NCI-H187 (cell line): ENCODE measurements at places on chromosomes 5 and 9.

DNA sequence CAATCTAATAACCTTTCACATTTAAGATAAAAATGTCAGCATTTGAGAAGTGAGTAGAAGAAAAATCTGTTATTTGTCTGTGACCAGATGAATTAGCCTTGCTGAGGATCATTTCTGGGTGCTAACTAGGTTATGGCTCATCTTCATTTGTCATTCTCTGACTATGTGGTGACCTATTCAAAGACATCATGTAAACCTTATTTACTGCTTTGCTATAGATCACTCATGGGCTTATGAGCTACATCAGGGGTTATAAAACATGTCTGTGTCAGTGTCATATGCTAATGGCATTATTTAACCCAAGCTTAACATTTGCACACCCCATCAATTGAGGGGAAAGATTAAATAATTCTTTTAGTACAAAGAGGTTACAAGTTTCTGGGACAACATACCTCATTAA, 555.5 kb upstream of the CYLC2 start:
- DNase-seq, result no peak

DNA sequence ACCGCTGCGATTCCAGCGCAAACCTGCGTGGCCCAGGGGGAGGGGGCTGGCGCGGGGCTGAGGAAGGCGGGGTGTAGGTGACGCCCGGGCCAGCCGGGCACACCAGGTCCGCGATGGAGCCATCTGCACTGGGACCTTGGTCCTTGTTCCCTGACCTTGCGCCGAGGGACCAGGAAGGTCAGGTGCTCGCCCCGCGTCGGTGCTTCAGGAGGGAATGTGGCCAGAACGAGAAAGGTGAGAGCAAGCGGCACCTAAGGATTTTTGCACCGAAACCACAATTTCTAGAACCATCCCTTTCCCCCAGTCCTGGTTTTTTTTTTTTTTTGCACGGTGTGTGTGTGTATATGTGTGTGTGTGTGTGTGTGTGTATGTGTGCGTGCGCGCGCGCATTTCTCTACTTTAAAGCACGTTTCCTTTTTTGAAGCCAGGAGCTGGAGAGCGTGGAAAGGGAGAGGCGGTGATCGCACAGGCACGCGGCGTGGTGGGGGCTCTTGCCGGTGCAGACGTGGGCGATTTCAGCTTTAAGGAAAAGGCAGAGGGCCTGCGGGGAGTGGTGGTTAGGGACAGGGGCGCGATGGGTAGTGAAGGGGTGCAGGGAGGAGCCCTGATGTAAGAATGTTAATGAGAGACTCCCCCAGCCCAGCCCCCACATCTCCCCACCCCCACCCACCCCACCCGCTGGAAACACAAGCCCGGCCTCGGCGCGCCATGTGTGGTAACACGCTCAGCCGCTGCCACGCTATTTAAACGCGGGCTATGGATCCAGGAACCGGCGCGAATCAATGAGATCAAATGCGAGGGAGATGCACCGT, at the start of gene NPR3:
Gene NPR3, plus strand, starts transcription at position 772 of the 812 bp plus-strand sequence. CDS start 456 bp downstream, outside the sequence.
- no peak for DNase-seq

GRCh38 chr5:149400304-149400703, 21.2 kb upstream of the IL17B start:
- DNase-seq, result no peak

DNA sequence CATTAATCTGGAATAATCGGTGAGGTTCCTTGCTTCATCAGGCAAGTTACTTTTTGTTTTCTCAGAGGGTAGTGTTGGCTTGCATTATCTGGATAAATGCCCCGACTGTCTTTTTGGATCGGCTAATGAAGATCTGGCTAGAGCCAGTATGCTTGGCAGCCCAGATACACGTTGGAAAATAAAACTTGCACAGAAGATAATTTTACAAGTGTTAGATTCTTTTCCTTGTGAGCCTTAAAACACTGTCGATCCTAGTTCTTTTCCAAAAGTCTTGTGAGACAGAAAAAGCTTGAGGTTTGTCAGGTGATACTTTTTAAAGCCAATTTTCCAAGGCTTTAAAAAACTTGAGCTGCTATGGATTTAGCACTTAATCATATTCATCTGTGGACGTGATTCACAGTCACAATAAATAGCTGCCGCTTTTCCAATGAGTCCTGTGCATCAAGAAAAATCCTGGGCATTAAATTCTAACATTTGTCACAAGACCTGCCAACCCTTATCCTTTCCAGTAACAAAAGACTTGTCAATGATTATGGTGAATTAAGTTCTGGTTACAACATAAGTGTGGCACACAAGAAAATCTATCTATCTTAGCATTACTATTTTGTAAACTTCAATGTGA, 68.5 kb downstream of the PRLR start:
- no peak for DNase-seq

GRCh38 chr9:116580853-116581252, 106.3 kb upstream of the TRIM32 start:
- DNase-seq, result no peak

- no peak for DNase-seq
Measured at GRCh38 chr9:14797435-14797834, 74.9 kb upstream of the CER1 start.

DNA sequence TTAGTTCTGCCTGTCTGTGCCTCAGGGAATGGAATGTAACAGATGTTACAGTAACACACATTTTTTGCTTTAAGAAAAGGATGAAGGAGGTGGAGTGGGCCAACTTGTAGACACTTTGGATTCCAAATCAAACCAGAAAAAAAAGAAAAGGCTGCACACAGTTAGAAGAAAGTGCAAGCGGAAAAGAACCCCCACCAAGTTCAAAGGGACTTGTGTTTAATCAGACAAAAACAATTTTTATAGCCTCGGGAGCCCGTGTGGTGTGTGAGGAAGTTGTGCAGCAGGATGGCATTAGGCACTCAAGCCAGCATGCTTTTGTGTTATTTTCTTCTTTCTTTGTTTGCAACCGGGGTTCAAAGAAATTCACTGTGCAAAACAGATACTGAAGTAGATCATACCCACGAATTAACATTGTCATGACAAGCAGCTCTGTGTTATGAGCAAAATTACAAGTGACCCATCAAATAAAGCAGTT, 189.5 kb downstream of the SEMA5A start:
- no peak for DNase-seq

GRCh38 chr5:153400931-153401330, 89.5 kb upstream of the GRIA1 start:
- no peak for DNase-seq

- DNase-seq, result no peak
Measured at GRCh38 chr5:75524071-75524470, 12.4 kb downstream of the POLK start.

GRCh38 chr9:28329323-28329722, 756.0 kb upstream of the C9orf72 start:
- DNase-seq, result no peak

- DNase-seq, result no peak
Measured at GRCh38 chr5:78594610-78595457, 53.7 kb downstream of the LHFPL2 start.

DNA sequence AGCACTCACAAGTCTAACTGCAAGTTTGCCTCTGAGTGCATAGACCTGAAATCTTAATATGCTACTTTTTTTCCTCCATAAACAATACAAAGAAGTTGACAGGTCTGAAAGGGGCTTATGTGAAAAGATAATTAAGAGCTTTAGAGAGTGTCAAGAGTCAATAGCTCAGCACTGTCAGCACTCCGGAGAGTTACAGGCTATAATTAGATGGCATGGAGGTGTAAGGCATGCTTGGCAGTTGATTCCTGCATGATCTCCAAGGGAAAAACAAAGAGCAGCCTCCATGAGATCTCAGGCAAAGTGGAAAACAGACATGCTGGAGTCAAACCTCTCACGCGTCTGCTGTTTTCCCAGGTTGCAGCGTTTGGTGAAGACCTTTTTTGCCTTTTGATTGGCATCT, 468.7 kb downstream of the TLE4 start:
- DNase-seq, result no peak

GRCh38 chr9:26058111-26058895, 380.1 kb upstream of the TUSC1 start:
- no peak for DNase-seq

DNA sequence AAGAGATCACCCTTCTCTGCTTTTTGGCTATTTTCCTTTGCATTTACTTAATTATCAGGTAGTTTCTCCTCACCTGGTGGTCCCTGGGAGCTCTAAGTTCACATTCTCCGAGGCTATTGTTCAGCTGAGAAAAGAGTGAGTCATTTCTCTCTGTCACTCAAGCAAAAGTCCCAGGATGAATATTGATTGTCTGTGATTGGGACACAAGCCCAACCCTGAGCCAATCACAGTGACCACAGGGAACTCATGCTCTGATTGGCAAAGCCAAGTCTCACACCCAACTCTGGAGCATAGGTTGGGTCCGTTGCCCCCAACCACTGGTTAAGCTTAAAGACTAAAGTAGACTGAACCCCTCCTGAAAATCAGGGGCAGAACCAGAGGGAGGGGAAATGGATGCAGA, 27.8 kb upstream of the FAT2 start:
- DNase-seq, result no peak

DNA sequence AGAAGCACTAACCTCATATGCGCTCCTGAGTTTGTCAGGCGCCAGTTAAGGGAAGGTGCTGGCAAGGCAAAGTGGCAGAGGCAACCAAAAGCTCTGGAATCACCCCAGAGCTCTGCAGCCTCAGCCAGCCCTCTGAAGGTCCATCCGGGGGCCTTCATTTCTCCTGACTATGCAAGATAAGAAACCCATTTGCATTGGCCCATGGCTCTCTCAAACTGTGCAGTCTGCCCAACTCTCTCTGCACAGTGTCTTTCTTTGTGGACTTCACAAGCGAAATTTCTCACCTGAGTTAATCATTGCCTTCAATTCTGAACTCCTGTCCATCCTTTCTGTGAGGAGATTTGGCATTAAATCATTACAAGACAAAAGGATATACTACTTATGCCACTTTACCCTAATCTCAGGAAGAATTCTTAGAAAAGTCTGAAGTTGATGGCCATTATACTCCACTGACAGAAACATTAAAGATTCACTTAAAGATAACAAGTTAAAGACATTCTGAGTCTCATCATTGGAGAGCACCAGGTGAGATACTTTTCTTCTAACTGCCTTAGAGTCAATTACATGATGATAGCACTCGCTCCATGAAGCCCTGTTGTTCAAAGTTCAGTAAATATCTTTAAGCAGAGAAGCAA, 235.6 kb downstream of the SPOCK1 start:
- no peak for DNase-seq

- DNase-seq, result no peak
Measured at GRCh38 chr9:33129886-33130881, 37.0 kb downstream of the B4GALT1 start.

GRCh38 chr5:150612405-150612804, 28.1 kb upstream of the SYNPO start:
- DNase-seq, result no peak

GRCh38 chr5:101932599-101932998, 363.5 kb downstream of the SLCO4C1 start:
- DNase-seq, result no peak

- DNase-seq, result no peak
Measured at GRCh38 chr5:114363837-114364236, 2.0 kb downstream of the KCNN2 start.

DNA sequence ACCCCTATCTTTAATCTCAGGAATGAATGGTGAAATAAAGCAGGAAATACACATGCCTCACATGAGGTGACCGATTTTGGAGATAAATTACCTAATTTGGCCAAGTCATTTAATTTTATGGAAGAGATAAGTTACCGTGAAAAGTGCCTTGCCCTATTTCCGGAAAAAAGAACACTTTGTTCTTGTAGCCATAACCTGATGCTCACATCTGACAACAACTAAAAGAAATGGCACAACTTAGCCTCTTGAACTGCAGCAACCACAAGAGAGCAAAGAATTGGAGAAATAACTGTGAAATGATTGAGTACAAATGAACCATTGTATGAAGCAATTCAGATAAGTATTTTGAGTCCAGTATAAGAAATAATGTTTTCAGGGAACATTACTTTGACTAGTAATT, 628.1 kb upstream of the TYRP1 start:
- DNase-seq, result no peak

GRCh38 chr5:98489021-98489420, 284.4 kb upstream of the RGMB start:
- DNase-seq, result no peak

DNA sequence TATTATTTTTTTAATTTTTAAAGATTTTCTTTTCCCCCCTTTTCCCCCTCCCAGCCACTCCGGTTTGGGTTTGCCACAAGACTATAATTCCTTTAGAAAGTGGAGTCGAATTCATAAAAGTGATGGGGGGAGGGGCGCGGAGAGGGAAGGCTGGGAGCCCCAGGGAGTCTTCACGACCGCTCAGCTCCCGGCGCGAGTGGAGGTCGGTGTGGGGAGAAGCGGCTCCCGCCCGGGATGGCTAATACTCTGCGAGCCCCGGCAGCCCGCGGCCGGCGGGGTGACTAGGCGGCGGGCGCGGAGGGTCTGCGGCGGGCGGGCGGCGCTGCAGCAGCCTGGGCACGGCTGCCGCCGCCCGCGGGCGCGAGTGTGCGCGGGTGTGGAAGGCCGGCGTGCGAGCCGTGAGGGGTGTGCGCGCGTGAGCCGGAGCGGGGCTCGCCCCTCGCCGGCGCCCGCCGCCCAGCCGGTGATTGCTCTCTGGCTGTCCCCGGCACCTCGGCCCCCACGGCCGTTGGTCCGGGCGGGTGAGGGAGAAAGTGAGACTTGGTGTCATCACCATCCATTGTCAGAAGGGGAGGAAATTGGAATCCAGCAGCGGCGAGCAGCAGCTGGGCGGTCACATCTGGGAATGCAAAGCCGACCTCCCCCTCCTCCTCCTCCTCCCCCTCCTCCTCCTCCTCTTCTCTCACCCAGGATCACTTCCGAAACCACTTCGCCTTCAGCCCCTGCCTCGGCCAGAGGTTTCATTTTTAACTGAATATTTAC, at the start of gene PARP8:
Gene PARP8, plus strand, starts transcription at position 377 of the 762 bp plus-strand sequence. CDS start 459 bp downstream, outside the sequence.
- no peak for DNase-seq

DNA sequence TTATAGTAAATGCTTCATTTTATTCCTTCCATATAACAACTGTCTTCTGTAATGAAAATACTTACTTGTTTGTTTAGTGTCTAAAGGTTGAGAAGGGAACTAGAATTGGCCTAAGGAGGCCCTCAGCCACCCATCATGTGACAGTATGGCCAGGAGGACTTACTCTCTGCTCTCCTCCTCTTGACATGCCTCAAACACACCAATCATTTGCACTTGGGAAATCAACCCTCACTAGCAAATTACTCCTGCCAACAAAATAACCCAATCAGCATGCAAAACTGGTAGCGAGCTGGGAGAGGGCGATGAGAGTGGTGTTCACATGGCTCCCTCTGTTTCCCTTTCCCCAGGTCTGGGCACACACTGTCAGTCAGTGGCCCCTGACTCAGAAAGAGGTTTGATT, 58.6 kb upstream of the MEF2C start:
- no peak for DNase-seq

DNA sequence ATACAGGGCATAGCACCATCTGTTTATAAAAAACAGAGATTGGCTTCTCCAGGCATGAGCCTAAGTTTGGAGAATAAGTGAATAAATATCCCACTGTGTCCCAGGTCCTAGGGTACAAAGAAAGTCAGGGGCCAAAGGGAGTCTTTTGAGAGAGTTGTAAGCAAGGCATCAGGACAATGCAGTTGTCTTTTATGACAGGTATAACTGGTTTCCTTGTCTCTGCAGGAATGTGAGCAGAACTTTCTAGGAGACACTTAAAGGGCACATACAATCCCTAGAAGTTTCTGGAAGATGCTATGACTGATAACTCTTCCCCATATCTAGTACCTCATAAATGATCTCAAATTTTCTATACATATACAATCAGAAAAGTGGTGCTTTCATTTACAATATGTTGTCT, 245.6 kb upstream of the RGMB start:
- DNase-seq, result no peak

GRCh38 chr5:173903396-173904140, 15.4 kb downstream of the CPEB4 start:
- no peak for DNase-seq

GRCh38 chr9:7545371-7546165, 254.0 kb downstream of the DMAC1 start:
- no peak for DNase-seq

GRCh38 chr5:58085800-58086199, 374.1 kb downstream of the PLK2 start:
- no peak for DNase-seq
